Hematopoietic multipotent progenitor cell treated with erythropoietin and hydrocortisone succinate and interleukin-3 and kit ligand, for 4 days (in vitro differentiated cells): ENCODE measurements at places on chromosomes 4 and X.

DNA sequence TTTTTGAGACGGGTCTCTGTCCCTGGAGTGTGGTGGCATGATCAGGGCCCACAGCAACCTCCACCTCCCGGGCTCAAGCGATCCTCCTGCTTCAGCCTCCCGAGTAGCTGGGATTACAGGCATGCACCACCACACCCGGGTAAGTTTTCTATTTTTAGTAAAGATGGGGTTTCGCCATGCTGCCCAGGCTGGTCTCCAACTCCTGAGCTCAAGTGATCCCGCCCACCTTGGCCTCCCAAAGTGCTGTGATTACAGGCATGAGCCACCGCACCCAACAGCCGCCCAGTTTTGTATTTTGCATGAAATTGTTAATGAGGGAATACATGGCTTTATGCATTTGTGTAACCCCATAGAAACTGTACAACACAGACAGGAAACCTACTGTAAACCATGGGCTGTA lies 2.8 kb upstream of the ARHGAP4 start:
- no peak for DNase-seq

DNA sequence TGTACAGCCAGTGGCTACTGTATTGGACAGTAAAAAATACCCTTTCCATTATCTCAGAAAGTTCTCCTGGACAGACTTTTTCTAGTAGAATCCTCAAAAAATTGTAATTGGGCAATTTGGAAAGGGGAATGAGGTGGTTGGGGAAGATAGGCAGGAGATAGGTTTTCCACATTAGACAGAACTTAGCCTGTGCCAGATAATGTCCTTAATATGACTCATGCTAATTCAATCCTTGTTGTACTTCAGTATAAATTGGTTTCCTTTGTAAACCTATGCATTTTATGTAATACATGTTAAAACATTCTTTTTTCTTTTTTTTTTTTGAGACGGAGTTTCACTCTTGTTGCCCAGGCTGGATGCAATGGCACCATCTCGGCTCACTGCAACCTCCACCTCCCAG lies 8.9 kb downstream of the EIF4E start:
- no peak for DNase-seq

DNA sequence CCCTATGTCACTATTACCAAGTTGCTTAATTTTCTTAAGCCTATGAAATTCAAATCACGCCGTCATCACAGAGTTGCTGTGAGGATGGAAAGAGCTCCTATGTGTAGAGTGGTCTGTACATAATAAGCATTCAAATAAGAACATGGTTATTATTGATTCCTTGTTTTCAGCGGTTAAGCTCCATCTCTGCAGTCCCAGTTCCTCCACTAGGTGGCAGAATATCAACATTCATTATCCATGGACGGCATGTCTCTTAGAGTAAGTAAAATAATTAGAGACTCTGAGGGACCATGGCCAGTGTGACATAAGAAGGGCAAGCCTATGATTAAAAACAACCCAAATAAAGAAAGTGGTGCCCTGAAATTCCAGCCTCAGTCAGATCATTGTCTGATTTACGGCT lies 132.5 kb upstream of the NHS start:
- DNase-seq = peak; percentile 57

GRCh38 chrX:66635360-66635759 lies 3.5 kb downstream of the EDA2R start:
- no peak for DNase-seq

DNA sequence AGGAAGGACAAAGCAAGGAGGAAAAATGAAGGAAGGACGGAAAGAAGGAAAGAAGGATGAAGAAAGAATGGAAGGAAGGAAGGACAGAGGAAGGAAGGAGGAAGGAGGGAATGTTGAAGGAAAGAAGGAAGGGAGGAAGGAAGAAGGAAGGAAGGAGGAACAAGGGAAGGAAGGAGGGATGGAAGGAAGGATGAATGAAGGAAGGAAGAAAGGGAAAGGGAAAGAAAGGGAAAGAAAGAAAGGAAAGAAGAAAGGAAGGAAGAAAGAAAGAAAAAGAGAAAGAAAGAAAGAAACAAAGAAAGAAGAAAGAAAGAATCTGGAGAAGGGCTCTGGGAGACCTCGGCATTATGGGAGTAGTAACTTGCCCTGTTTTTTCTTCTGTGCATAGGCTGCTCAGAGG lies 70.8 kb upstream of the SHISA3 start:
- DNase-seq = no peak

GRCh38 chrX:10031746-10032145 lies 64.6 kb downstream of the CLDN34 start:
- DNase-seq = no peak

- DNase-seq = no peak
Measured at GRCh38 chr4:94371290-94371689, 28.7 kb upstream of the HPGDS start.

DNA sequence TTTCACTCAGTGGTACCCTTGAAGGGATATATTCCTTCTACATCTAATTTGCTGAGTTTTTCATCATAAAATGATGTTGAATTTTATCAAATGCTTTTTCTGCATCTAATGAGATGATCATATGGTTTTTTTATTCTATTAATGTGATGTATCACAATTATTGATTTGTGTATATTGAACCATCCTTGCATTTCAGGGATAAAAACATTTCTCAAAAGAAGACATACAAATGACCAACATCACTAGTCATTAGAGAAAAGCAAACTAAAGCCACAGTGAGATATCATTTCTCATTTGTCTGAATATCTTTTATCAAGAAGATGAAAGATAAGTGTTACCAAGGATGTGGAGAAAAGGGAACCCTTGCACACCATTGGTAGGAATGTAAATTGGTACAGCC lies 65.7 kb upstream of the MXD4 start:
- no peak for DNase-seq

DNA sequence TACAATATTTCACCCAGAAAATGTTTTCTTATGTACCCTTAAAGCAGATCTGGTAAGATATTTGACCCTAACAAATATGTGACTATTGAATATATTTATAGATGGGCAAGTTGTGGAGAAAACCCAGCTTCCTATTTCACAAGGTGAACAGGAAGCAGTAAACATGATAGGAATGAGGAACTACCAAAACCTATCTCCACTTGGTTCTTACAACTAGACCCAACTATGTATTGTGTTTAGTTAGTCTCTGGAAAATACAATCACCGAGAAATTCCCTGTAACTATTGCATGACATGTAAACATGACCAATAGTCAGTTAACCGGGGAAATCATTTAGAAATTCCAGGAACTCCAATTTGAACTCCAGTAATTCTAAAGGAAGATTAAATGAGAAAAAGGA lies 8.4 kb upstream of the RXFP1 start:
- peak; percentile 51 for DNase-seq

- no peak for DNase-seq
Measured at GRCh38 chr4:112552668-112553067, 36.7 kb upstream of the NEUROG2 start.

DNA sequence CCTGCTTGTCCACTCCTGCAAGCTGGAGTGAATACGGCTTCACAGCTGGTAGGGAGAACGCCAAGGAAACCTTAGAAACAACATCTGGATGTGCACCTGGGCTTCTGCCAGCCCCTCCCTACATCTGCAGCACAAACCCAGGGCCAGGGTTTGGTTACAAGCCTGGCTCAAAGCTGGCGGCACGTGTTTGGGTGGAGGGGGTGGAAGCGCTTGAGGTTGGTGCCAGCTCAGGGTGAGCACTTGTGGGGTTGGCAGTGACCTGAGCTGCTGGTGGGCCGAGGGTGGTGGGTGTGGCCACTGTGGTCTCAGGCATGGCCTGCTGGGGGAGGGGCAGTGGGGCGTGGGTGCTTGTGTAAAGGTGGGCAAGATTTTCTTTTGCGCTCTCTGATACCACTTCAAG lies 15.6 kb downstream of the ELF4 start:
- peak; percentile 66 for DNase-seq

DNA sequence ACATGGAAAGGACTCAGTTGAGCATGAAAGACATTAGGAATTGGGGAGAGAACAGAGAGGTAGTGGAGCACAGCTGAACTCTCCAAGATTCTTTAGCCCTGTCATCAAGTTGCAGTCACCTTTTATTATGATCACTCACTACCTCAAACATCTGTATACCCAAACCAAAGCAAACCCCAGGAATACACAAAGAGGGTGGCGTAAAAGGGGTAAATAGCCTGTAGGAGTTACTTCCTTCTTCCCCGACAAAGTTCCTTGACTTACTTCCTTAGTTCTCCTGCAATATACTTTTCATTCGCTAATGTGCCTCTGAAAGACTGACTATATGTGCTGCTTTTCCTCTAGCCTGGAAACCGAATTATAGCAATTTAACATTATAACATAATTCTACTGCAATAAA lies 159.9 kb downstream of the SPRY1 start:
- DNase-seq = no peak

GRCh38 chrX:15856636-15857035 lies 2.0 kb upstream of the AP1S2 start:
- DNase-seq = no peak

- no peak for DNase-seq
Measured at GRCh38 chrX:17994429-17994828, 133.3 kb upstream of the RAI2 start.

DNA sequence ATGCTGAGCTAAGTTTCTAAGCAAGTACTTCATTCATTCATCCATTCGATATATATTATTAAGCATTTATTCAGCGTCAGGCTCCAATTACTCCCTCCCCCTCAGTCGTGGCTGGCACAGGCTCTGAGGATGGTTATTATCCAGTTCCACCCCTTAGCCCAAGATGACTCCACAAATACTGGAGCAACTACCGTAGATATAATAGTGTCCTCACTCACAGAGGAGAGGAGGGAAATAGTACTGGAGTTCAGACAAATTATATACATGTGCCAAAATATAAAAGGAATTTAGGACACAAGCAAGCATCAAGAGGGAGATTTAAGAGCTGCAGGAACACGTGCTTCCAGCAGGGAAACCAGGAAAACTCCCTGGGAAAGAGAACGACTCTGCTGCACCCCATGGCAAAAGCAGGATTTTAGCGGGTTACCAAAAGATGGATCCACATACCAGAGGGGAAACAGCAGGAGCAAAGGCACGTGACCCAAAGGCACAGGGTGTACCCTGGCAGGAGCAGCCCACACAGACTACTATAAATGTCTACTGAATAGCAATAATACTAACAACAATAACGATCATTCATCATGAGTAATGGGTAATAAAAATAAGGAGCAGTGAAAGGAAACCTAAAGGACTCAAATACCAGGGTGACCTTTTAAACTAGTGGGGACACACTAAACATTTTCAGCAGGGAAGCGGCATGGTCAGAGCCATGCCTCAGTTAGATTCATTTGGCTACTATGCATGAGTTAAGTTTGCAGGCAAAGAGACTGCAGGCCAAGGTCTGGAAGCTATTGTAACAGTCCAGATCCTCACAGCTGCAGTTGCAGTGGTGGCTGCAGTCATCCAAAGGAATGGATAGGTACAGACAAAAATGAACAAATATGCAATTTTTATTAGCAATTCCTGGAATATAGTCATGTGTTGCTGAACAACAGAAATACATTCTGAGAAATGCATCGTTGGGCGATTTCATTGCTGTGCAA lies 153.7 kb downstream of the APBB2 start:
- DNase-seq = no peak

DNA sequence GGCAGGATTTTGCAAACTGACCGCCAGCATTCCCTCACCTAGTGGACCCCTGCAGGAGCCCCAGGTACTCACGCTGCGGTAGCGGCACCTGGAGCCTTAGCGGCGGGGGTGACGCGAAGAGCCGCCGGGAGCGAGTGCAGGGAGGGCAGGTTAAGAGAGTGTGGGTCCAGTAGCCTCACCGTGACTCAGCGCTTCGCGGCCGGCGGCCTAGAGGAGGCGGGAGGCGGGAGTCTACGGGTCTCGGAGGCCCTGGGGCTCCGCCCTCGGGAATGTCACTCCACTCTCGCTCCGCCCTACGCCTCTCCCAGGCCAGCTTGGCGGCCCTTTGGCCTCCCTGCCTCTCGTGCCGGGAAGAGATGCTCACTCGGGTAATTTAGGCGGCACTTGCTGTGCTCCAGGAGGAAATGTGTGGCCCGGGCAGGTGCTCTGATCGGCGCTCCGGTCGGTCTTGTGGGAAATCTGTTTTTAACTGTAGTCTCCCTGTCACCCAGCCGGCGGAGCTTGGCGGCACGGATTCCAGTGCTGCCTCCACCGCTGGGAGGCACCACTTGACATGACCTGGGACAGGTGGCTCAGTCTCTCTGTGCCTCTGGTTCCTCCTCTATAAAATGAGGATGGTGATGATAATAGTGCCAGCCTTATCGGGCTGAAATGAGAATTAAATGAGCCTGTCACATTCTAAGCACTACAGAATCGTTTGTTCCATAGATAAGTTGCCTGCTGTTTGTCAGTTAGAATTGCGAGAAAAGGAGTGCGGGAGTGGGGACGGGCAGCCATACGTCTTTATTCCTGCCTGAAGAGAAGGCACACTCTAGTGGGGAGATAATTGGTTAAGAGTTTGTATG lies at the start of gene PIR:
Gene PIR (minus strand): TSS at position 216 of the 845 bp plus-strand sequence. CDS start 2,076 bp downstream, outside the sequence.
- peak; percentile 94 for DNase-seq

- DNase-seq = peak; percentile 97
Measured at GRCh38 chr4:105461221-105461620, 12.6 kb downstream of the PPA2 start.

- no peak for DNase-seq
Measured at GRCh38 chr4:55830048-55830447, 10.5 kb downstream of the EXOC1L start.
